ENCODE measurements at places on chromosomes 12 and 14. TPM values are rescaled to one million over a fixed set of nuclear protein-coding genes. Genes with fewer than 3 reads are reported as not detected.

Gene IL31
- not detected for polyA plus RNA-seq

DNA sequence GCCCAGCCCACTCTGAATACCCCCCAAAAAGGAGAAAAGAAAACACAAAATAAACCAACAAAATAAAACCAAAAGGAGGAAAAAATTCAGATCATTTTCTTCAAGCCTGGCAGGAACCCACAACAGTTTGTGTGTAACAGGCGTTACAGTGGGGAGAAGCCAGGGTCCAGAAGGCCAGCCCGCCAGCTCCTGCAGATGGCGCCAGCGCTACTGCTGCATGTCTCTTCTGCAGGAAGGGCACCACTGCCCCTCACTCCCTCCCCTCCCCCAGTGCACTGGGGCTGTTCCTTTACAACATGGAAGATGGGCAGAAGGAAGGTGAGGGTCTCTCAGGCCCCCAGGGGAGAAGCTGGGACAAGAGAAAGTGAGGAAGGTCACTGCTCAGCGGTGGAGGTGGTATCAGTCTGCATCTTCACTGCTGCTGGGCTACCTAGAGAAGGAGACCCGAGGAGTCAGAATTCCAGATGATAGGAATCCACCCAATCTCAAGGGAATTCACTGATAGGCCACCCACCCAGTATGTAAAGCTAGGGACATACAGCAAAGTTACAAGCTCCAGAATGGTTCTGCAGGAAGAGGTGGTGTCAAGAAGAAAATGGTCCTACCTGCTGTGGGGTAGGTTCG is 2.3 kb upstream of the NOP2 start:
- DNase-seq, result peak; percentile 57

GRCh38 chr12:122183588-122183940 is 641 bp downstream of the LRRC43 start:
- no peak for DNase-seq

Gene HCAR2
- polyA plus RNA-seq, result not detected

- no peak for DNase-seq
Observed at GRCh38 chr12:98228683-98229539, 286.5 kb upstream of the TMPO start.

DNA sequence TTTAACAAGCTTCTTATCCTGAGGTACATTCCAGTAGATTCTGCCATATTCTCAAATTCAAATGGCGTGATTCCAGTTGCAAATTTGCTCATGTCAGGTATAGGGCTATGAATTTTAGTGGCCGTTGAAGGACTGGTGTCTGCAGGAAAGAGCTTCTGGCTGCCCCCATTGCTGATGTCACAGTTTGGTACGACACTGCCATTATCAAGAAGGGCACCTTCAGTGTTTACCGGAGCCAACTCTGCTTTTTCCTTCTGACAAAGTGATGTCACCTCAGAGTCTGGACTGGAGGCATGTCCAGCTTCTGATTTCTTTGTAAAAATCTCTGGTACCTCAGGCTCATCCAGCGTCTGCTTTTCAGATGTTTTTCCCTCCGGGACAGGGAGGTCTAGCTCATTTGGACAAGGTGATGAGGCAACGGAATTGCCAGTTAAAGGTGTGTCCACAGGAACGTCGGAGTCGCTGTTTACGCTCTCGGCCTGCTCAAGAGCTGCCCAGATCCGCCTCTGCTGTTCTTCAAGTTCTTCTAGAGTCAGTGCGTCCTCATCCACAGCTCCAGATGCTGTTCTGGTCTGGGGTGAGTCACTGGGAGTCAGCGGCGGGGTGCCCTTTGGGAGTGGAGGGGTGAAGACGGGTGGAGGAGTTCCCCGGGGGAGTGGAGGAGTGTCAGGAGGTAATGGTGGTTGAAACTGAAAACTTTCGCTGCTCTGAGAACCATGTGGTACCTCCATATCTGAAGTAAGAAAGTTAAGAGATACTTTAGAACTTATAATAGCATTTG is 27.0 kb downstream of the ZCCHC8 start:
- DNase-seq, result peak; percentile 49

DNA sequence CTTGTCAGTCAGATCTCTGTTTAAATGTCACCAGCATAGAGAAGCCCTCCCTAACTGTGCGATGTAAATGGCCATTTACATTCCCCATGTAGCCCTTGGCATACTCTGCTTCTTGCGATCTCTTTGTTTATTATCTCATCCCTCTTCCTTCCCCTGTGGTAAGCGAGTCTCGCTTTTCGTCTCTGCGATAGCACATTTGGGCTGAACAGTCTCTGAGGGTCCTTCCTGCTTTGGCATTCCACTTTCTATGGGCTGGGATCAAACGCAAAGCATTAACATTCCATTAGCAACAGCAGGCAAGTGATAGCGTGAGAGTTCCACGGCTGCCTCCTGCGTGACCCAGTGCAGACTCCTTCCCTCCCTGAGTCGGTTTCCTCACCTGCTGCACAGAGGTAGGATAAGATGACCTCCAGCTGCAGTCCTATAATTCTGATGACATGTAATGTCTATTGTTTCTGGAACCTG is 61.4 kb upstream of the TUNAR start:
- no peak for DNase-seq

DNA sequence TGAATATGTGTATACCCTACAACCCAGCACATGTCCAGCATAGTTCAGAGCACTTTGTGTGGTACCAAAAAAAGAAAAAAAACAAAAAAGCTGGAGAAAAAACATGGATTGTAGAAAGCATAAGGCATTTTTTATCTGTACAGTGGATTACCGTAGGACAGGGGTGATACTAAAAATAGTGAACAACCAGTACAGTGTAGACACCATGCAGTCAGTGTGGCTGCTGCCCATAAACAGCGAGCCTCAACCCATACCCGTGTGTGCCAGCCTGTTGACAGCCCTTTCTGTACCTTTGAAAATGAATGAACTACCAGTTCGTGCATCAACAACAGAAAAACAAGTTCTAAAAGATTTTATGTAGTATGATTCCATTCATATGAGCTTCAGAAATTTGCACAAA is 25.1 kb downstream of the RASSF8 start:
- DNase-seq, result no peak

Gene LMBR1L
- 28.2 TPM for polyA plus RNA-seq

Gene OR6C2
- not detected for polyA plus RNA-seq

Gene CLEC2D
- 1.1 TPM for polyA plus RNA-seq

- no peak for DNase-seq
Observed at GRCh38 chr12:116620492-116621191, 61.5 kb downstream of the MAP1LC3B2 start.

DNA sequence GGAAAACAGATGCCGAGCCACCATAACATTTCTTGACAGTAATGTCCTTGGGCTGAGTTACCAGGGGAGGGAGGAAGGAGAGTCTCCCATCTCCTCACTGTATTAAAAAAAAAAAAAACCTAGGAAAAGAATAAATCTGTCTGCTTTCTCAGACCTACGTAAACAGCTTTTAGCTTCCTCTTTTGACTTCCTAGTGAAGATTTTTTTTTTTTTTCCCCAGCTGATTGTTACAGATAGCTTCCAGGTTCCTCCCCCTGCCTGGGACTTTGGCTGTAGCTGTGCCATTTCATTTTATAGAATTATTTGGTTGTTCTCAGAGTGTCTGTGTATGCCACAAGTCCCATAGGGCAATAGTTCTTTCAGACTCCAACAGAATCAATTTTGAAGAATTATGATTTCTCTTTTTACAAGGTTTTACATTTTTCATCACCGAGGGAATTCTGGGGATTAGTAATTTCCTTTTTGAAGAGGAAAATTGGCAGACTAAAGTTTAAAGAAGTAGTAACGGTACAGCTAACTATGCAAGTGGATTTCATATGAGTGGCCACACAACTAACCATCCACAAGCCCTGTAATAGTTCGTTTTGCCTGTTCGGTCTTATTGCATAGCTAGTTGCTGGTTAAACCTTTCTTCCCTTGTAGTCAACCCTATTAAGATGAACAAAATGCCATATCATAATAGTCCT is 23.1 kb upstream of the GNS start:
- DNase-seq, result no peak

DNA sequence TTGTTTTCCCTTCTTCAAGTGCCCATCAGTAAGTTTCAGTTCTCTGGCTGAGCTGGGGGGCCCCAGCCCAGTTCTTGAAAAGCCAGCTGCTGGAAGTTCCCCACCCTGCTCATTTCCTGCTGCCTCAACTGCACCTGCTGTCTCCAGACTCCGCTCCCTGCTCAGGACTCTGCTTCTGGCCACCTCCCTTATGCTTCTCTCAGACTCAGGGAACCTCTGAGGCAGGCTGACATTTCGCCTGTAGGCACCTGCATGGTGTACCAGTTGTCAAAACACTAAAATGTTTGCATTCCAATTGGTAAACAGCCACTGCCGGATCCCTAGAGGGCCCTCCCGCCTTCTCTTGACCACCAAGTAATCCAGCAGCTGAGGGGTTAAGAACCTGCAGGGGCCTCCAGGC is 136.5 kb upstream of the VRK1 start:
- no peak for DNase-seq

GRCh38 chr14:81437244-81437643 is 37.1 kb upstream of the STON2 start:
- no peak for DNase-seq

GRCh38 chr14:24959791-24960331 is 90.1 kb downstream of the STXBP6 start:
- no peak for DNase-seq

Gene FOXG1
- polyA plus RNA-seq, result 0.04 TPM

- peak; percentile 49 for DNase-seq
Observed at GRCh38 chr14:92398888-92399636, 76.1 kb downstream of the SLC24A4 start.

Gene PPP4R3A
- polyA plus RNA-seq, result 17.3 TPM

DNA sequence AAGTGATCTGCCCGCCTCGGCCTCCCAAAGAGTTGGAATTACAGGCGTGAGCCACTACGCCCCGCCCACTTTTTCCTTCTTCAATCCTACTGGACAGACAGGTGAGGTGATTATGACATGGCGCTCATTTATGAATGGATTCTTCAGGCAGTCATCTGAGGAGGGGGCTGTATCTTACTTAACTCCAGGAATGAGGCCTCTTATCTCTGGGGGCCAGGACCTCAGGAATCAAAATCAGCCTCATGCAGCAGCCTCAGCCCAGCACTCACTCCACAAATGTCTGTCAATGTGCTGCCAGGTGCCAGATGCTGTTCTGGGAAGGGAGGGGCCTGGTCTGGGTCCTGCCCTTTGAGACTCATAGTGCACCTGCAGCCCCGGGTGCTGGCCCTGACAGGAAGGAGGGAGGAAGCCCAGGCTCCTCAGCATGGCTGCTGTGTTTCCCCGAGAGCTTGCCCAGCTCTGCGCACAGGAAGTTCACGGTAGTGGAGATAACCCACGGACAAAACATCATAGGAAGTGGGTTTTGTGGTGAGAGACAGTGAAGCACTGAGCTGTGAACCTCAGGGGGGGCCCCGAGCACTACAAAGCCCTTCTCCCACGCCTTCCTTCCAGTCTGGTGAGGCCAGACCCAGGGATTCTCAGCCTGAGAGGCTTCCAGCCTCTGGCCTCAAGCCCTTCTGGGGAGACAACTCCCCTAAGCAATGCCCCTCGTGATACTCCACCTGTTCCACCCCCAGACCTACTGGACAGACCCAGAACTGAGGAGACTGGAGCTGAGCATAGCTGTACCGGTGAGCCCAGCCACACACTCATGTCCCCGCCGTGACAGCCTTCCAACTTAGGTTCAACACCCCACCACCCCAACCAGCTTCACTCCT is 22.3 kb downstream of the GALNT6 start:
- no peak for DNase-seq

Gene CHGA
- polyA plus RNA-seq, result not detected

DNA sequence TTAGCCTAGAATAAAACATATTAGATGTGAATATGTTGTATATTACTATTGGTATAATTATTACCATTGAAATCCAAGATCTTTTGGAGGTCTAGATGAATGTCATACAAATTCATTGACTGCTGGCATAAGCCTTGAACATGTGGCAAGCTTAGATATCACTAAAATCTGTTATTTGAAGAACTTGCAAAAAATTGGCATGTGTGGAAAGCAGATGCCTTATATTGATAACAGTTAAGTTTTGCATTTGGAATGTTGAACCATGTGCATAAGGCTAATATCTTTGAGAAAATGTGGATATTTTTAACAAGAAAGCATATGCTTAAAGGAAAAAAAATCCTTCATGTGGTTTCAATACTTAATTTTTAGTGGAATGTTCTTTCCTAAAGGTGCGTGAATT is 203.6 kb upstream of the PRICKLE1 start:
- no peak for DNase-seq

DNA sequence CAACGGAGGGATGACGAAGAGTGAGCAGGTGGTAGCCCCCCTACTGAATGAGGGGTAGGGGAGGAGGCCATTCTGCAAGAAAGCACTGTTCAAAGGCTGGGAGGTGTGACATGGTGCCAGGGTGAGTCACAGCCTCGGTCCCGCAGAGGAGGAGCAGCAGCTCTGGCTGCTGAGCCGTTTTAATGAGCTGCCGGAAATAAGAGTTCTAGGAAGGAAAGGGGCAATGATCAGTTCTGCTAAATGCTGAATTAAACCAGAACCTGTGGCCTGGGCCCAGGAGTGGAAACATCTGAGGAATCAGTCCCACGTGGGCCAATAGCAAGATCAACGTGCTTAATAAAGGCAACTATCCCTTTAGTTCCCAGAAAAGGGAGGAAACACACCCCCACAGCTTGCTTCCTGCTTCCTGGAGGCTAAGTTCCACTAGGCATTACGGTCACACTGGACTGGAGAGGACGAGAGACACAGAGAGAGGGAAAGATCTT is 3.6 kb downstream of the ABCD4 start:
- DNase-seq, result peak; percentile 85

Gene CEBPE
- not detected for polyA plus RNA-seq

Gene NTN4
- polyA plus RNA-seq, result 36.9 TPM

GRCh38 chr12:57735198-57735855 is 3.2 kb downstream of the AGAP2 start:
- peak; percentile 44 for DNase-seq

- no peak for DNase-seq
Observed at GRCh38 chr12:122104844-122105243, 26.3 kb downstream of the MLXIP start.

- DNase-seq, result no peak
Observed at GRCh38 chr14:103667671-103668070, 38.7 kb downstream of the KLC1 start.

GRCh38 chr12:95764848-95765247 is 25.7 kb downstream of the NTN4 start:
- DNase-seq, result no peak

Gene NT5DC3
- polyA plus RNA-seq, result 3.2 TPM

Gene CAPZA3
- polyA plus RNA-seq, result not detected

Gene GARIN6
- not detected for polyA plus RNA-seq

Gene AMN
- polyA plus RNA-seq, result not detected

GRCh38 chr12:124387528-124387911 is 92.6 kb downstream of the RFLNA start:
- DNase-seq, result peak; percentile 46

- DNase-seq, result no peak
Observed at GRCh38 chr14:106848330-106849121, 1322.1 kb downstream of the TMEM121 start.

Gene POTEM
- polyA plus RNA-seq, result not detected

DNA sequence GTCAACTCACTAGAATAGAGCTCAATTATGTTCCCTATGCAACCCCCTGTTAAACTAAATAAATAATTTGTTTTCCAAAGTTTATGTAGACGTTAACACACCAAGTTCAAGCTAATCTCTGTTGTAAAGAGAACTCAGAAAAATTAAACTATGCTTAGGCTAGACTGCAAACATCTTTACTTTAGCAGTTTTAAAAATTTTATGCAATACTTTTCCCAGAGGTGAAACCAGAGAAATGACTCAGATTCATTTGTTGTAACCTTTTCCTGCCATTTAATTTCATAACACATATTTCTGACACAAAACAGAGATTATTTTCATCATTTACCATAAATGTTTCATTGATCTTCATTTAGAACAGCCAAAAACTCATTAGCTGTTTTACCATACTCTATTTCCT is 27.4 kb downstream of the ABCC9 start:
- DNase-seq, result peak; percentile 42
